Stimulated activated CD8-positive, alpha-beta memory T cell treated with anti-CD3 and anti-CD28 coated beads, Interleukin-7, amount 100 ng/mL, for 1 hour (primary cell): ENCODE measurements at places on chromosomes 2 and 18.

GRCh38 chr2:151374436-151374835, 17.0 kb downstream of the TNFAIP6 start:
- DNase-seq: no peak

DNA sequence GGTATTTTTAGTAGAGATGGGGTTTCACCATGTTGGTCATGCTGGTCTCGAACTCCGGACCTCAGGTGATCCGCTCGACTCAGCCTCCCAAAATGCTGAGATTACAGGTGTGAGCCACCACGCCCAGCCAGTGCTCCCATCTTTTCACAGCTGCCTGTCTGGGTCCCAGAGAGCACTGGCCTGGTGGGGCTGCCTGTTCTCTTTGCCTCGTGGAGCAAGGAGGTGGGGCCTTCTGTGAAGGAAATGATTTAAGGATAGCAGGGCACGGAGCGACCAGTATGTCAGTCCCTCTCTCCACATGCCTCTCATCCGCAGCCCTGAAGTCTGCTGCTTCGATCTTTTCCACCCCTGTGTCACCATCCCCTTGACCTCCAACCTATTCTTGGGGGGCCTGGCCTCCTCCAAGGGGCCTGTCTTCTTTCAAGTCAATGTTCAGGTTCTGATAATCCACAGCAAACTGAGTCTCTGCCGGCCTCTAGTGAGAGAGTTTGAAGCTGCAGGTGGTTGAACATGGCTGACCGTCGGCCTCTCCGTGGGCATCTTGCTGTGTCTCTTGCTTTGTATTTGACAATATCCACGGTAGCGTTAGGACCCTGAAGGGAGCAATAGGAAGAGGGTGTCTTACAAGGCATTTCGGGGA, 28.2 kb upstream of the GIGYF2 start:
- no peak for DNase-seq

GRCh38 chr2:189719571-189719970, 43.0 kb downstream of the OSGEPL1 start:
- DNase-seq: no peak

GRCh38 chr2:193409951-193410350, 1215.2 kb upstream of the TMEFF2 start:
- DNase-seq: no peak

DNA sequence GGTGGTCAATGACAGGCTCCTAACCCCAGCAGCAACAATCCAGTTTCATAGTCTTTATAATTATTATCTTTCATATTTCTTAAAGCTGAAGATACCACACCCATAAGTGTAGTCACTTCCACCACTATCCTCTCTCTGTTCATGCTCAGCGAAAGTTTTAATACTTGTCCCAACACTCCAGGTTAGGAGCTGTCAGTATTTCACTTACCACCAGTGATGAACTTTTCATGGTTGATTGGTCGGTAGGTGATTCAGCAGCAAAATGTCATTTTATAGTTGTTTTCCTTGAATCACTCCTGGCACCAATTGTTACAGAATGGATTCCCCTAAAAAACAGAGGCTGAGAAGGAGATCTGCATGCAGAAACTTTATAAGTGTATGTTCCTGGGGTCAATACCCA, 324.9 kb downstream of the CCDC85A start:
- no peak for DNase-seq

DNA sequence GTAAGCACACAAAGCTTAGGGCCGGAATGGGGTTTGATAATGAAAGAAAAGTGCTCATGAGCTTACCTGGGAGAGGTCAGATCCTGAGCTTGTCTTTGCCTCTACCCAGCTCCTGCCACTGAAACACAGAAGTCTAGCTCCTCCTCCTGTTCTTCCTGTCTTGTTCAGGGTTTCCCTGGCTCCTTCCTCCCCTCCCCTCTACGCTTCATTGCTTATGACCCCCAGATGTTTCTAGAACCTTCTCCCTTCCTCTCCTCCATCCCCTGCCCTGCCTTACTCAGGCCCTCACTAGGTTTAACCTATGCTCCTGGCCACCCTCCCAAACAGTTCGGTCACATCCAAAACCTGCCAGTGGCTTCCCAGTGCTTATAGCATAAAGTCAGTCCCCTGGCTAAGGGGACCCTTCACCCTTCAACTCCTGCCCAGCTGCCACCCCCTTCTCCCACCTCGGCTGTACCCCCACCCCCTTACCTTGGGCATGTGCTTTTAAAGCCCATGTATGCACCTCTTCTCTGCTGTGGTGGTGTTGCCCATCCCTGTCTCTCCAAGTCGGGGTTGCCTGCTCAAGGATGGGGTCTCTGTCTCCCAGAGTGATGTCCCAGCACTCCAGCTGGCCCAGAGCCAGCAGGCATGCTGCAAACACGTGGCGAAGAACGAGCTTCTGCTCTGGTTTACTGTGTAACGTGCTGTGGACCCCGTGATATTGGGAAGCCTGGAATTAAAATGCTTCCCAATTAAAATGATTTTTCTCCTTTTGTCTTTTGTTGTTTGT, 233.6 kb downstream of the TPGS2 start:
- DNase-seq: no peak

- DNase-seq: no peak
Measured at GRCh38 chr18:57077786-57078552, 68.9 kb upstream of the BOD1L2 start.
